ENCODE measurements at places on chromosomes 1 and 21.

GRCh38 chr1:16183179-16183578 is 27.3 kb upstream of the EPHA2 start:
- no peak for DNase-seq

DNA sequence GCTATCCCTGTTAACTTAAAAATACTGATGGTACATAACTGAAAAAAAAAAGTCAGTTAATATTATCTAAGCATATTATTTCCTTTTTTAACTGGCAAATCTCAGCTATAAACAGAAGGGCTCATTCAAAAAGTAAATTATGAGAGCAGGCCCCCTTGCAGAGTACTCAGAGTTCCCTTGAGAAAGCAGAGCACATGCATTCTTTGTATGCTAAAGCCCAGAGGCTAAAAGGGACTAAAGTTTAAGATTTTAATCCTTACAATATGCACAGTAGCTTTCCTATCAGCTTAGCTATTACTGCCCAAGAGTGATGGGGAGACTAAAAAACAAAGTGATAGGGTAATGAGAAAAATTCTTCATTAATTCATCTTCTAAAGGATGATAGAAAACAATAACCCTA is 18.5 kb downstream of the SLC16A1 start:
- no peak for DNase-seq

- DNase-seq: no peak
Observed at GRCh38 chr1:17120962-17121837, 1.9 kb upstream of the PADI2 start.

DNA sequence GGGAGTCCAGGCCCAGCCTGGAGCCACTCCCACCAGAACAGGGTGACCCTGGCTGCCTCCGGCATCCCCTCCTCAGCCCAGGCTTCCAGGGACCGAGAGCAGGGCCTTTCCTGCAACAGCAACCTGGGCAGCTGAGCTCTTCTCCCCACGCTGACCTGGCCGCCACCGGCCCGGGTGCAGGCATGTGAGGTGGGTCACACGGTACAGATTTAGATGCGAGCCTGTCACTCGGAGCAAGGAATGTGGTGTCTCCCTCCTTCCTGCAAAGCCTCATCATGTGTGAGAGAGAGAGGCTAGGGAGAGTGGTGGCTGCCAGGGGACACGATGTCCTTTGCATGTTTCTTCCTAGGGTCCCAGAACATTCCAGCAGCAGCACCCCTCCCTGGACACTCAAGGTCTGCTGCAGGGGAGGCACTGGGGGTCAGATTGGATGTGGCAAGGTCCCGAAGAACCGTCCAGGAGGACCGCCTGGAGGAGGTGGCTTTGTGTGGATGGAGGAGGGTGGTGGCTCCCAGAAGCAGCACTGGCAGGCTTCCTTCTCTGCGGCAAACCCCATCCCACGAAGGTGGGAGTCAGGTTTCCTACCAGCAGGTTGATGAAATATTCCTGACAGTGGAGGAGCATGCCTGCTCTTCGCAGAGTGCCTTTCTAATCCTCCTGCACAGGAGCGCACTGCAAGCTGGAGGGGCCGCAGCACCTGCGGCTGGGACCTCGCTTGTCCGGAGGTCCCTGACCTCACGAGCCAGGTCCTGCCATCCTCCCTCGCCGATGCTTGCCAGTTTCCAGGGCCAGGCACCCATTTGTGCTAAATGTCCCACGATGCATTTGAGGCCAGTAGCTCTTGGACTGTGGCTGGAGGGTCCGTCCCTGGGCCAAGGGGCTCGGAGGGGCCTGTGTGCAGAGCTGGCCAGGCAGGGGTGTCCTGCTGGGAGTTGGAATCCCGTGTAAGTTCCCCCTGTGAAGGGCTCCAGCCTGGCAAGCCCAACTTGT is 68.4 kb downstream of the PRDM16 start:
- DNase-seq: no peak

DNA sequence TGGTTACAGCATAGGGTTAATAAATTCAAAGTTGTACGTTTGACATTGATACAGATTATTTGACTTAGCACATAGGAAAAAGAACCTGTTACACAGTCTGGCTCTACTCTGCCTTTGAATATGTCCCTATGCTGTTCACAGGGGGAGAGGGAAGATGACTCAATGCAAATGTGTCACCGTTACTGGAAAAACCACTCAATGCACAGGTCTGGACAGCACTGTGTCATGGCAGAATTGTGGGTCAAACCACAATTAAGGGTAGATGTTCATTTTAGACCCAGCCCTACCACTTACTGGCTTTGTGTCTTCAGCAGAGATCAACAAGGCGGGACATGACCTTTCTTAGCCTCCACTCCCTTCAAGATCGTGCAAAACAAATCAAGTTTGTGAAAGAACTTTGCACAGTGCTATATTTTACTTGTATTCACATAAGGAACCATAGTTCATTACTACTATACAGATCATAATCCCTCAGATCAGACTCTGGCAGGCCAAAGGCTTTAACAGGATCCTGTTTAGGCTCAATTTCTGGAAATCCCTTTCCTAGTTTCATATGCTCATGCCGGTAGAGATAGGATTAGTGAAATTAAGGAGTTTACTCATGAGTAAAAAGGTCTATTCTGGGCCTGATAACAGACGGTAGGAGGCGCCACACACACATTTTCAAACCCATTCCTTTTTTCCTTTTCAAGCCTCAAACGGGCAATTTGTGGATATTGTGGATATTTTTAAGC is 22.1 kb downstream of the EIF2D start:
- no peak for DNase-seq

GRCh38 chr1:60949154-60949825 is 133.1 kb upstream of the NFIA start:
- DNase-seq: no peak

GRCh38 chr1:46159516-46159915 is 15.4 kb upstream of the TSPAN1 start:
- no peak for DNase-seq

DNA sequence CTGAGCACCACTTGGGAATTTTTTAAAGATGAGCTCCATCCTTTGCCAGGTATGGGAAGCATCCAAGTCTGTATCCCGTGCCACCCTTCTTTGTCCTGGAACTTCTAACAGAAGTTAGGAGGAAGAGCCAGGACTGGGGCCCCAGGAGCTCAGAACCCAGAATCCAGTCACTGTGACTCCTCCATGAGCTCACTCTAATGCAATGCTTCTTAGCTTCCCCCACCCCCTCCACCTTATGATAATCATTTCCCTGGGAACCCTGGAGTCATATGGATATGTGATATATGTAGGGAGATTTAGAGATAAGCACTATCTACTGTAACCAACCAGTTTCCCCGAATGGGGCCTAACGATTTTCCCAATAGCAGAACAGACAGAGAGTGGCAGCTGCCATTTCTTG is 758 bp upstream of the SPRR5 start:
- DNase-seq: no peak

- peak; percentile 76 for DNase-seq
Observed at GRCh38 chr1:32240140-32240951, 6.7 kb upstream of the FAM167B start.

GRCh38 chr1:67001682-67002425 is 52.1 kb downstream of the SLC35D1 start:
- no peak for DNase-seq

GRCh38 chr1:246617156-246617555 is 50.9 kb downstream of the CNST start:
- no peak for DNase-seq

DNA sequence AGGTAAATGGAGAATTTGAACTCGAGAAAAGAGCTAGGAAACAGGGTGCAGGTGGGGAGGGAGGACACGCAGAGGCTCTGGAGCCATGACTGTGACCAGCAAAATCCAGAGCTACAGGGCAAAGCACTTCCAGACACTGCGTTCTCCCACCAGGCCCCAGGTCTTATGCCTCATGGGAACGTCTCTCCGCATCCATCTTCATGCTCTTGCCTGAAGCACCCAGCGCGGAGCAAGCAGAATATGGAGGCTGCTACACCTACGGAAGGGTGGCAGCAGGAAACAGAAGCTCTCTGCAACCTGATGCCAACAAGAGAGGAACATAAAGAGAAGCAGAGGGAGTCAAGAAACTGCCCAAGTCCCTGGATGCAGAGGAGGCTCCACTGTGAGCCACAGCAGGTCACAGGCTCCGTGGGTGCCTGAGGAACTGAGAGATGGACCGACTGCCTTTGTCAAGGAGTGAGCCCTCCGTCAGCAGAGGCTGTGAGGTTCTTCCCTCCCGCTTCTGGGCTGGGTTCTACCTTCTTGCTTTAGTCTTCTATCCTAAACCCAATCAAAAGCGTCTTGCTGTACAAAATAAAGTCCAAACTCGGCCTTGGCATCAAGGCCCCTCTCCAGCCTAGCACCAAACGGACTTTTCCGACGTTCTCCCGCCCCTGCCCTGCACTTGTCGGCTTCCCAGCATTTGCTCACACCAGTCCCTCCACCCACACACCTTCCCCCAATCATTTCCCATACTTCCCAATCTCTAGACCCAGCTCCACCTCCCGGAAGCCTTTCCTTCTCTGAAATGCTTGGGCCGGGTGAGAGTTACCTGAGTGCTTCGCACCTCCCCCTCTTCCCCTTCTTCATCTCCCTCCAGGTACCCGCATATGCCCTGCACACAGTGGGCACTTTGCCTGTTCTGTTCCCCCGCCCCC is 930 bp downstream of the DHCR24 start:
- no peak for DNase-seq

GRCh38 chr1:62989497-62989896 is 205.6 kb downstream of the ATG4C start:
- DNase-seq: no peak

DNA sequence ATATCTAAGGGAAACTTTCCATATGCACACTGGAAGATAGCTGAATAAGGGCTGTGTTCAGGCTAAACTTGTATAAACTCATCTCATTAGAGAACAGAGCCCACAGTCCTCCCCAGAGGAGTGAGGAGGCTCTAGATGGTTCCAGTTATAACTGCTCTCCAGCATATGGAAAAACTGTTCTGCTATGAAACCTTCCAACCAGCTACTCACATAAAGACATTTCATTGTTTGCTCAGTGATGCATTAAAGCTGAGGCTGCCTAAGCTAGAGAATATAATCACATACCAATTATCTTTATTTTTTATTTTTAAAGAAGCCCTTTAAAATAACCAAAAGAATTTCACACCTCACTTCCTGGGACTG is 13.3 kb downstream of the AHCYL1 start:
- DNase-seq: no peak

GRCh38 chr21:32370998-32371766 is 21.6 kb downstream of the URB1 start:
- DNase-seq: no peak

DNA sequence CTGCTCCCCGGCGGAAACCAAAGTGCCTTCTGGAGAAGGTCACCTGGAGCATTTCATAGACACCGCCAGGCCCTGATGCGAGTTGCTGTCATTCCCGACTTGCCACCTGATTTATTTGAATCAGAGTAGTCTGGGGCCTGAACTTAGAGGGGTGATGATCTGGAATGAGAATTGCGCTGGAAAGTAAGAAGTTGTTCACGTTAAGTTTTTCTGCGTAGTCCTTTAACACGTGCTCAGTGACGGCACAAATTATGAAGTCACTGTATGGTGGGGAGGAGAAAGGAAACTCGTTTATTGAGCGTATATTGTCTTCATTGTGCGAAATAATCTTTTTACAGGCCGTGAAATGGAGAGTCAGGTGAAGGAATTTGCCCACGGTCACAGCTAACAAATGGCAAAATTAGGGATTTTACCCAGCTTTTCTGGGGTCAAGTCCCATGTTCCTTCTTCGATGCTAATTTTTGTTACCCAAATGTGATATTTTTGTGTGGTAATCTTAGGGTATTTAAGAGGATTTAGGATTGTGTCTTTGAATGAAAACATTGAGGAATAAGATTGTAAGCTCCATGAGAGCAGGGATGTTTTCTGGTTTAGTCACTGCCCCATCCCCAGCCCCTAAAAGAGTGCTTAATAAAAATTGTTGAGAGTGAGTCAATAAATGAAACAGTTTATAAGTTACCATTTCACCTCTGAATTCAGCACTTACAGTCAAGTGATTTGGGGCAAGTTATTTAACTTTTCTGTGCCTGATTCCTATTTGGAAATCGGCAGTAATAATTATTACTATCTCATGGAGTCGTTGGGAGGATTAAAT is 46.4 kb upstream of the NBL1 start:
- DNase-seq: no peak

- DNase-seq: no peak
Observed at GRCh38 chr1:83799594-83799993, 199.3 kb downstream of the TTLL7 start.

DNA sequence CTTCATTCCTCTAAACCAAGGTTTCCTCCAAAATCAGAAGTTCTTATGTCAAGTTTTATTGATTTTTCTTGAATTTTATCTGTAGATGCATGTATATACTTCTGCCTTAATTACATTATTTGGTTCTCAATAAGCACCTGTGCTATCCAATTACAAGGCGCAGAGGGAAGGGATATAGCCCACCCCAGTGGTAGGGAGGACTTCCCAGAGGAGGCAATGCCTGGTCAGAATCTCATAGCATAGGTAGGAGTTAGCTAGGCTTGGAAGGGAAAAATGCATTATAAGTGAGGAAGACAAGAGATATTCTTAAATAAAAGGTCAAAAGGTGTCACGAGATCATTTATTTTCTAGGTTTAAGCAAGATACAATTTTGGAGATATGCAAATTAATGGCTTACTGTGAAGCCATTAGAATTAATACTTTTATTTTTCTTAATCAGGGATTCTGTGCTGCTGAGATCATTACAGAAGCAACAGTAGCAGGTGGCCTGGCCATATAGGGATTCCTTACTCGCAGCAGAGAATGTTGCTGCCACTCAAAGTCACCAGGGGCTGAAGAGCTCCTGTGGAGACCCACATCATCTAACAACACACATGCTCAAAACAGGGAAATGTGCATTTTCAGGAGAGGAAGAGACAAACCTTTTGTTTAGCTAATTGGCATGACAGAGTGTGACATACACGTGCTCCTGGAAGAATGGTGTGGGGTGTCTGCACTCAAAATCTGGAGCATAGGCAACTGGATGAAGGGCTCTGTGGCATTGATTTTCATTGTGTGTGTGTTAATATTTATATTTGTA is 178.3 kb downstream of the ATG4C start:
- DNase-seq: no peak

- no peak for DNase-seq
Observed at GRCh38 chr1:101507547-101507971, 270.7 kb downstream of the S1PR1 start.

GRCh38 chr1:114454539-114454938 is 56.5 kb downstream of the TRIM33 start:
- no peak for DNase-seq

DNA sequence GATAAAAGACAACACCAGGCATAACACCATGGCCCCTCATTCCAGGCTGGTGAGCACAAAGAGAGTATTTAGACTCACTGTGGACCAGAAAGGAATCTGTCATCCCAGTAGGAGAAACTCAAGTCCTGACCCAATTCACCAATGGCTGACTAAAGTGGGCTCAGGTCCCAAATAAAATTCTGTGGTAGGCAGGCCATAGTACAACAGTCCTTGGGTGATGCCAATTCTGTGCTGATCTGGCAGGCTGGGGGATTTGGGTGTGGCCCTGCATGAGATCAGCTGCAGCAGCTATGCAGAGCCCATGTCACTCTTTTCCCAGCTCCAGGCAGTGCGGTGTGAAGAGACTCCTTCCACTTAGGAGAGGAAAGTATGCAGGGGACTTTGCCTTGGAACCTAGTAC is 245.1 kb downstream of the LBR start:
- DNase-seq: no peak

GRCh38 chr1:5507340-5507739 is 484.9 kb downstream of the NPHP4 start:
- no peak for DNase-seq

- DNase-seq: no peak
Observed at GRCh38 chr1:165525708-165526107, 18.1 kb upstream of the LRRC52 start.

- no peak for DNase-seq
Observed at GRCh38 chr1:230047114-230047865, 19.7 kb upstream of the GALNT2 start.
